ENCODE measurements at places on chromosomes 7 and 10.
A peak's percentile ranks its signal among the peaks of the same experiment; 100 is the strongest.

DNA sequence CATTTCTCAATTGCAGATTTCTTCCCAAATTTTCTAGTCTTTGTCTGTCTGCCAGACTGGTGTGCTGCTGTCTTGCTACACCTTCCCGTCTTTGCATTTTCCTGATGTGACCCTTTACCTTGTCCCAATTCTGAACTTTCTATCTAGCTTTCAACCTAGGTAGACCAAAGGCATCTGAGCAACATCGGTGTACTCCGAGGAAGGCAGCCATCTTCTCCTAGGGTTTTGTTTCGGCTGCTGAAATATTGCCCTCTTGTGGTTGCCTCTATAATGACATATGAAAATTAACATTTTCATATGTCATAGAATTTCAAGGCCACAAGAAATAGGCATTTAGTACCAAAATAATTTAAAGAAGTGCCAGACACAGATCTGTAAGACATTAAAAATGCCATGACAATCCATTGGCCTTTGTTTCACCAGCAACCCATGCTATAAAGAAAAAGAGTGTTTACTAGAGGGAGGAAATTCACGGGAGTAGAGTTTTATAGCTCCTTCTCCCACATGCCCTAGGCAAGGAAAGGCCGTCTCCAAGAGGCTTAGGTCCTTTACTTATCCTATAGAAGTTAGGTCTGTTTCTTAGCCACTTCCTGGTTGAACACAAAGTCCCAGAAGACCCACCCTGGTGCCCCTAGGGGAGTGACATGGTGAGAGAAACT, 23.4 kb downstream of the OR9A2 start:
- H3K4me1 ChIP-seq: peaks cover 5% of the 10 kb centered on the region
- no peaks in the 10 kb centered on the region for H3K36me3 ChIP-seq
- no peak overlapping the region for H3K27ac ChIP-seq
- no peak for DNase-seq
- H3K4me3 ChIP-seq: no peak overlapping the region

DNA sequence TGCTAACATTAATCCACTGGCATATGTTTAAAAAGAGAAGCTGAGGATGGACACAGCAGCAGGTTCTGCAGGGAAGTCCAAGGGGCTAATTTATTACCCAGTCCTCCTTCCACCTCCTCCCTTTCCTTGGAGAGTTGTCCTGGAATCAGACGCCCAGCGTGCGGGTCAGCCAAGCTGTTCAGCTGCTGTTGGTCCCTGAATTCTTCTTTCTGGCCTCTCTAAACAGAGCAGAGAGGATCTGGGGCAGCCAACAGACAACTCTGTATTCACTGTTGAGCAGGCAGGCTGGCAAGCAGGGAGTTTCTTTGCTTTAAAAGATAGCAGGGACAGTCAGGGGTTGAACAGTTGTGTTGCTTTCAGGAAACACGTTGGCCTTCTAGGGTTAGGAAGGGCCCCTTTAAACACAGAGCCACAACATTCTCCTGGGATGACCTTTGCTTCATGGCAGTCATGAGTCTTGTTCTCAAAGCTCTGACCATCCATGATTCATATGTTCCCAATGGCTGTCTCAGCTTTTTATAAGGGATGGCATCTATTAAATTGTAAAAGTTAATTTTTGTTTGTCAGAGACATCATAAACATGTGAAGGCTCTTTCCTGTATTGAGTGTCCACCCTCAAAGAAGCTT, 217.0 kb downstream of the CREB5 start:
- H3K36me3 ChIP-seq: no peaks in the 10 kb centered on the region
- H3K27ac ChIP-seq: no peak overlapping the region
- peaks cover 21% of the 10 kb centered on the region for H3K4me1 ChIP-seq
- no peaks in the 10 kb centered on the region for H3K27me3 ChIP-seq
- DNase-seq: no peak

DNA sequence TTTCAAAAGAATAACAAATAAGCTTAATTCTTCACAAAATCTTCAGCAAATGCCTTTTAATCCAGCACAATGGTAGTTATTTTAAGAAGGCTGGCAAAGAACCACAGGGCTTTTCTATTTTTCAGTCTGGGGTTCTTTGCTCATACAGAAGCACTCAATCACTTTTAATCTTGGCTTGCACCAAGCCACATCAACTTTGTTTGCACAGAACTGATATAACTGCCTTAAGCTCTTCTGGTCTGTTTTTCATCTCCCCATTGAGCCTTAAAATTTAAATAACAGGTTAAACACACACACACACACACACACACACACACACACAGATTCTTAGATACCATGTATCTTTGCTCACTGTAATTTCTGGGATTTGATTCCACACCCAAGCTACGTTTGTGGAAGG, 377.0 kb downstream of the GATA3 start:
- H3K4me1 ChIP-seq: no peaks in the 10 kb centered on the region
- H3K27ac ChIP-seq: no peak overlapping the region
- H3K4me3 ChIP-seq: no peak overlapping the region

GRCh38 chr7:4267341-4268039, 414.6 kb upstream of the FOXK1 start:
- H3K36me3 ChIP-seq: no peaks in the 10 kb centered on the region
- DNase-seq: peak; percentile 30
- no peaks in the 10 kb centered on the region for H3K4me1 ChIP-seq
- H3K27me3 ChIP-seq: no peaks in the 10 kb centered on the region

DNA sequence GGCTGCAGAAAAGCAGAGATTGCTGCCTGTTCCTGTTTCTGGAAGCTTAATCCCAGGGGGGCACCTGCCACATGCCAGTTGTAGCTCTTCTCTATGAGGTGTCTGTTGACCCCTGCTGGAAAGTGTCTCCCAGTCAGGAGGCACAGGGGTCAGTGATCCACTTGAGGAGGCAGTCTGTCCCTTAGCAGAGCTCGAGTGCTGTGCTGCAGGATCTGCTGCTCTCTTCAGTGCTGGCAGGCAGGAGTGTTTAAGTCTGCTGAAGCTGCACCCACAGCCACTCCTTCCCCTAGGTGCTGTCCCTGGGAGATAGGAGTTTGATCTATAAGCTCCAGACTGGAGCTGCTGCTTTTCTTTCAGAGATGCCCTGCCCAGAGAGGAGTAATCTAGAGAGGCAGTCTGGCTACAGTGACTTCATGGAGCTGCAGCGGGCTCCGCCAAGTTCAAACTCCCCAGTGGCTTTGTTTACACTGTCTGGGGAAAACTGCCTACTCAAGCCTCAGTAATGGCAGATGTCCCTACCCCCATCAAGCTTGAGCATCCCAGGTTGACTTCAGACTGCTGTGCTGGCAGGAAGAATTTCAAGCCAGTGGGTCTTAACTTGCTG, 57.6 kb upstream of the CROT start:
- H3K36me3 ChIP-seq: no peaks in the 10 kb centered on the region
- no peaks in the 10 kb centered on the region for H3K27me3 ChIP-seq
- no peak overlapping the region for H3K27ac ChIP-seq
- H3K4me3 ChIP-seq: no peak overlapping the region

GRCh38 chr10:3090914-3091787, 23.8 kb downstream of the PFKP start:
- no peak overlapping the region for H3K27ac ChIP-seq
- H3K4me3 ChIP-seq: no peak overlapping the region
- no peaks in the 10 kb centered on the region for H3K36me3 ChIP-seq
- H3K4me1 ChIP-seq: no peaks in the 10 kb centered on the region
- no peaks in the 10 kb centered on the region for H3K27me3 ChIP-seq

- H3K27ac ChIP-seq: no peak overlapping the region
- H3K4me1 ChIP-seq: no peaks in the 10 kb centered on the region
- DNase-seq: no peak
- H3K27me3 ChIP-seq: no peaks in the 10 kb centered on the region
Measured at GRCh38 chr7:126044662-126045061, 1115.0 kb upstream of the POT1 start.

DNA sequence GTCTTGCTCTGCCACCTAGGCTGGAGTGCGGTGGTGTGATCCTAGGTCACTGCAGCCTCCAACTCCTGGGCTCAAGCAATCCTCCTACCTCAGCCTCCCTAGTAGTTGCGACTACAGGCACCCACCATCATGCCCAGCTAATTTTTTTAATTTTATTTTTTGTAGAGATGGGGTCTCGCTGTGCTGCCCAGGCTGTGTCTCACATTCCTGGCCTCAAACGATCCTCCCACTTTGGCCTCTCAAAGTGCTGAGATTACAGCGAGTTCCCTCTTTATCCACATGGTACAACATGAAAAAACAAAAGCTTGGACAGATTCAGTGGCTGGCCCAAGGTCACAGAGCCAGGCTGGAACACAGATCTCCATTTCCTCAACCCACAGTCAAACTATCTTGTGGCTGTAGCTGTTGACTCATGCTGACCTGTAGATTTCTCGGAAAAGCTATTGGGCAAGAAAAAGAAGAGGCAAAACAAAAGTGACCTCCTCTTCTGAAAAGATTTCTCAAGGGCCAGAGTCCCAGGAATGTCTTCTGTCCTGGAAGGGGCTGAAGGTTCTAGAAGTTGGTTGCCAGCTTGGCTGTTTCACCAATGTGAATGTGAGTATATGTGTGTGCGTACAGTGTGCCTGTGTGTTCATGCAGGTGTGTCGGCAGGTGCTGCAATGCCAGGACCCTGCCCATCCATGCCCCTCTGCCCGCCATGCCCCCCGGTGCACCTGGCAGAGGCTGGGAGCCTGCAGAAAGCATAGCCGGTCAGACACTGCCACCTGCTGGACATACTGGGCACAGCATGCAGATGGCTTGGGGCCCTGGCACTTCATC, 28.4 kb downstream of the TMEM130 start:
- no peaks in the 10 kb centered on the region for H3K36me3 ChIP-seq
- H3K27me3 ChIP-seq: no peaks in the 10 kb centered on the region

- no peak overlapping the region for H3K4me3 ChIP-seq
- H3K36me3 ChIP-seq: no peaks in the 10 kb centered on the region
- no peak overlapping the region for H3K27ac ChIP-seq
Measured at GRCh38 chr10:65416094-65416493, 1509.7 kb upstream of the LRRTM3 start.

DNA sequence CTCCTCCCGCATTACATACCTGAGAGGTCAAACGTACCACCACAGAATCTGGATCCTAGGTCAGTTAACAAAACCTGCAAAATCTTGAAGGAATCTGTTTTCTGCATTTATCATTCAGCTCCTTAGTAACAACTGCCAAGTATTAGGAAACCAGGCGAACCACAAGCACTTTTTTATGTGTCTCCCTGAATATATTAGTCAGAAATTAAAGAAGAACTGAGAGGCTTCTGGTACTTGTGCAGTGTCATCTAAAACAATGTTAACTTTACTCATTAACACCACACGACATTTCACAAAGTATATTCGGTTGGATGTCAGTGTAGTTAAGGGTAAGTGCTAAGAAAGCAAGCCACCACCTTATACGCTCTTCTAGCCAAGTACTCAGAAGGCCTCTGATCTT, 2.5 kb downstream of the CCDC6 start:
- no peak overlapping the region for H3K27ac ChIP-seq
- no peaks in the 10 kb centered on the region for H3K36me3 ChIP-seq
- H3K4me3 ChIP-seq: peak overlapping the region; percentile 94
- no peaks in the 10 kb centered on the region for H3K27me3 ChIP-seq
- DNase-seq: no peak
- H3K4me1 ChIP-seq: no peaks in the 10 kb centered on the region

- H3K36me3 ChIP-seq: no peaks in the 10 kb centered on the region
- peaks cover 69% of the 10 kb centered on the region for H3K4me1 ChIP-seq
- no peak for DNase-seq
- H3K27me3 ChIP-seq: no peaks in the 10 kb centered on the region
- H3K27ac ChIP-seq: no peak overlapping the region
Measured at GRCh38 chr10:50600831-50601477, 22.8 kb downstream of the SGMS1 start.

GRCh38 chr10:13984647-13985155, 346.0 kb downstream of the FRMD4A start:
- H3K36me3 ChIP-seq: no peaks in the 10 kb centered on the region
- no peak for DNase-seq
- no peak overlapping the region for H3K4me3 ChIP-seq

- DNase-seq: no peak
- H3K4me3 ChIP-seq: no peak overlapping the region
- no peaks in the 10 kb centered on the region for H3K27me3 ChIP-seq
- no peak overlapping the region for H3K27ac ChIP-seq
- H3K4me1 ChIP-seq: peaks cover 67% of the 10 kb centered on the region
Measured at GRCh38 chr10:28559618-28560017, 26.7 kb downstream of the WAC start.

DNA sequence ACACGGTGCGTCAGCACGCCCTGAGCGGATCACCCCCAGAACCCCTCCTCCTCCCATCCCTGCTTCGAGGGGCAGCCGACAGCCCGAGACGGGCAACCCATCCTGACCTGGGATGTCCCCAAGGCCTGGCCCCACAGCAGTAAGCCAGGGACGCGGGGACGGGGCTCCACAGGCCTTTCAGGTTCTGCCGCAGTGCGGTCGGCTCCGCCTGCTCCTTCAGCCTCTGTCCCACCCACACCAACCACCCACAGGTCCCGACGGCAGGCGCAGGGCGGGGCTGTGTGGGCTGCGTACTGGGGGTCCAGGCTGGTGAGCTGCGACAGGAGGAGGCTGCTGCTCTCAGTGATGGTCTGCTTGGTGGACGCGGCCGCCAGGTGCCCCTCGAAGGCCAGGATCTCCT, 16.7 kb downstream of the INTS1 start:
- no peaks in the 10 kb centered on the region for H3K27me3 ChIP-seq
- no peak overlapping the region for H3K27ac ChIP-seq
- no peak for DNase-seq
- H3K4me1 ChIP-seq: no peaks in the 10 kb centered on the region
- no peak overlapping the region for H3K4me3 ChIP-seq

- no peak overlapping the region for H3K27ac ChIP-seq
- DNase-seq: no peak
Measured at GRCh38 chr10:61160253-61160652, 216.3 kb upstream of the RHOBTB1 start.

GRCh38 chr7:46908770-46909169, 673.1 kb downstream of the TNS3 start:
- no peaks in the 10 kb centered on the region for H3K36me3 ChIP-seq
- no peak for DNase-seq
- H3K27me3 ChIP-seq: no peaks in the 10 kb centered on the region
- no peak overlapping the region for H3K27ac ChIP-seq
- no peaks in the 10 kb centered on the region for H3K4me1 ChIP-seq
- no peak overlapping the region for H3K4me3 ChIP-seq

DNA sequence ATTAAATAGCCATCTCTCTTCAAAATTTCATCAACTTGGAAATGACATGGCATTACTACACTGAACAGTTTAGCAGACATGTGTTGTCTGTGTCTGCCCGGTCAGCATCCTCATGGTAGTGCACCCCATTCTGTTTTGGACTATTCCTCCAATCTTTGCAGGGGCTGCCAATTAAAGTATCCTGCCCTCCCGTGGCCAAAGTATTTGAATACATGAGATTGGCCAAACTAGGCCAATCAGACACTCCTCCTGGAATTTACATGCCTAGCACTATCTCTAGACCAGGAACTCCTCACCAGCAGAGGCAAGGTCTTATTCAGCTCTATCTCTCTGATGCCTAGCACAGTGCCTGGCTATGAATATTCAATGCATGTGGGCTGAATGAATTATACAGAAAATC, 4.4 kb downstream of the SHTN1 start:
- H3K27ac ChIP-seq: no peak overlapping the region
- no peak overlapping the region for H3K4me3 ChIP-seq
- no peaks in the 10 kb centered on the region for H3K27me3 ChIP-seq
- no peak for DNase-seq
- no peaks in the 10 kb centered on the region for H3K36me3 ChIP-seq
- H3K4me1 ChIP-seq: no peaks in the 10 kb centered on the region

Data from right atrium auricular region (tissue), 2 donors.